ENCODE measurements at places on chromosomes 5 and 9.

DNA sequence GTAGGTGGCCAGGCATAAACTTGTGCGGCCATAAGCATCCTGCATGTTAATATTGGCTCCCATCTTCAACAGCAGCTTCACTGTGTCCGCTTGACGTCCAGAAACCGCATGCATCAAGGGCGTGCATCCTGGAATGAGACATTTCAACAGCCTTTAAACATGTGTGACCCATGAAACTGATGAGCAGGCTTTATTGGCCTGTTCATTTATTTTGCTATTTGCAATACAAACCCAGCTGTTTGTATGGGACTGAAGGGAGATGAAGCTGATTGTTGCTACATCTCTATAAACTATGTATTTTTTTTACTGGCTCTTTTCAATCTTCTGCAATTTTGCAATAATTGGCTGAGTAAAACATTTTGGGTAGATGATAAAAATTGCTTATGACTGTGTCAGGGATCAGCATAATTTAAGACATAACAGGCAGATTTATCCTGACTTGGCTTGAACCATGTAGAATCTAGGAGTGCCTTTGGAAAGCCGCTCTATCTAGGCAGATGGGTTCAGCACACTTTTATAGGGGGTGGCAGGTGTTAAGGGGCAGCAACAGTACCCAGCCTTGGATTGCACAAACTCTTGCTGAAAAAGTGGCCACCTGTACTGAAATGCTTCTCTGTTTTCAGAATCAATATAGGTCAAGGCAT, 56.9 kb downstream of the ANKRD55 start:
- DNase-seq: no peak

- DNase-seq: no peak
Observed at GRCh38 chr5:31393126-31393525, 138.8 kb downstream of the DROSHA start.

DNA sequence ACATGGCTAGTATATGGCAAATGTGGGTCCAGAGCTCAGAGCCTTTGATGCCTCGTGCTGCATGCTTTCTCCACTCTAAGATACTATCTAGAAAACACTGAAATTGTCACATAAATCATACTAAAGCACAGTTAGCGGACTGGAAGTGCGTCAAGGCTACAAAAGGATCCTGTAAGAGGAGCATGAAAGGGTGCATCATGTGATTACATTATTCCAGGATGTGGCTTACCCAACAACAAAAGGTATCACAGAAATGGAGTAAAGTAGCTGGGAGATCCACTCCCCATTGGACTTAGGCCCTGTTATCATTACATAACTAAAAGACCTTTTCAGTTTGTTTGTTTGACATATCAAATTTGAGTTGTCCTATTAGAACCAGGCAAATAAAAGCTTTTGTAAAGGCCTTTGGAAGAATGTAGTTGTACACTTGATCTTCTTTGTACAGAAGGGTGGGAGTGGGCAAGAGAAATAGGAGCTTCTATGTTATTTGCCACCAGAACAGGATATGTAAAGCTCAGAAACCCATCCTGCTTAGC, 6.9 kb downstream of the SLC31A1 start:
- no peak for DNase-seq

- no peak for DNase-seq
Observed at GRCh38 chr5:154999865-155000264, 13.7 kb upstream of the KIF4B start.

- DNase-seq: no peak
Observed at GRCh38 chr5:77322406-77322805, 111.9 kb downstream of the PDE8B start.

DNA sequence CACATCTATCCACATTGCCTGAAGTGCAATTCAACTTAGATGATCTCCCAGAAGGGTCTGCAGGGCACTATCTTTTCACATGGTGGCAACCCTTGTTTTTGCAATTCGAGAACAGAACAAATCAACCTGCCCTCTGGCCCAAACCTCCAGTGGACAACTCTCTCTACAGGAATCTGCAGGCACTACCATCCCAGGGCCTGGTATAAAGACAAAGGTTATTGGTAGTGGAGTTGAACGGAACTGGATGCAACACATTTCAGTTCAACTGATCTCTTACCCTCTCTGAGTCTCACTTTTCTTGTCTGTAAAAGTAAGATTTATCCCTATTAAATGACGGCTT, 153.2 kb upstream of the EGFLAM start:
- no peak for DNase-seq

GRCh38 chr5:39869396-39869795, 444.6 kb upstream of the DAB2 start:
- DNase-seq: no peak

DNA sequence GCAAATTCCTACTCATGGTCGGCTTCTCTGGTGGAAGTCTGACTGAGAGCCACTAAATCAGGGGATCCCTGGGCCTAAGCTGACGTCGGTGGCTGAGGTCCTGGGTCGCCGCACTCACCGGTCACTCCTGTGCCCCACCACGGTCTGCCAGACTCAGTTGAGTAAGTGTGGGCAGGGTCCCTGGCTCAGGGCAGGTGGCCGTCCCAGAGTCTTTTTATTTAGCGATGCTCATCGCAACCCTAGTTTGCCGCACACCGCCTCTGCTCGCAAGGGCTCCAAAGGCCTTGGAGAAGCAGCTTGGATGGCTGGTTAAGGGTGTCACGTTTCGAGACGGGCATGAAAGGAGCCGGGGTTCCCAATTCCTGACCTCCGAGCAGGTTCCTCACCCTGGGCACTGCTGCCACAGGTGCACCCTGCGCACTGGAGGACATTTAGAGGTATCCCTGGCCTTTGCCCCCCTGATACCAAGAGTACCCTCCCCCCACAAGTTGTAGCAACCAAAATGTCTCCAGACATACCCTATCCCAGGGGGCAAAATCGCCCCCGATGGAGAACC, 59.9 kb downstream of the NSUN2 start:
- no peak for DNase-seq

- DNase-seq: no peak
Observed at GRCh38 chr5:151288180-151288579, 15.4 kb downstream of the SLC36A3 start.

DNA sequence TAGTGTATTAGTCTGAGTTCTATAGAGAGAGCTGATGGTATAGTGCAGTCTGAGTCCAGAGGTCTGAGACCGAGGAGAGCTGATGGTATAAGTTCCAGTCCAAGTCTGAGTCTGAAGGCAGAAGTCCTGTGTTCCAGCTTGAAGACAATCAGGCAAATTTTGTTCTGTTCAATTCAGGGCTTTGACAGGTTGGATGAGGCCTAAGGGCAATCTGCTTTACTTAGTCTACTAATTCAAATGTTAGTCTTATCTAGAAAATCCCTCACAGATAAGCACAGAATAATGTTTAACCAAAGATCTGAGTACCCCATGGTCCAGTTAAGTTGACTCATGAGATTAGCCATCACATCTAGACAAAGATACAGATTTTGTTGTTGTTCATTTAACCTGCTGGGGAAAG, 303.0 kb upstream of the KLF4 start:
- DNase-seq: no peak

DNA sequence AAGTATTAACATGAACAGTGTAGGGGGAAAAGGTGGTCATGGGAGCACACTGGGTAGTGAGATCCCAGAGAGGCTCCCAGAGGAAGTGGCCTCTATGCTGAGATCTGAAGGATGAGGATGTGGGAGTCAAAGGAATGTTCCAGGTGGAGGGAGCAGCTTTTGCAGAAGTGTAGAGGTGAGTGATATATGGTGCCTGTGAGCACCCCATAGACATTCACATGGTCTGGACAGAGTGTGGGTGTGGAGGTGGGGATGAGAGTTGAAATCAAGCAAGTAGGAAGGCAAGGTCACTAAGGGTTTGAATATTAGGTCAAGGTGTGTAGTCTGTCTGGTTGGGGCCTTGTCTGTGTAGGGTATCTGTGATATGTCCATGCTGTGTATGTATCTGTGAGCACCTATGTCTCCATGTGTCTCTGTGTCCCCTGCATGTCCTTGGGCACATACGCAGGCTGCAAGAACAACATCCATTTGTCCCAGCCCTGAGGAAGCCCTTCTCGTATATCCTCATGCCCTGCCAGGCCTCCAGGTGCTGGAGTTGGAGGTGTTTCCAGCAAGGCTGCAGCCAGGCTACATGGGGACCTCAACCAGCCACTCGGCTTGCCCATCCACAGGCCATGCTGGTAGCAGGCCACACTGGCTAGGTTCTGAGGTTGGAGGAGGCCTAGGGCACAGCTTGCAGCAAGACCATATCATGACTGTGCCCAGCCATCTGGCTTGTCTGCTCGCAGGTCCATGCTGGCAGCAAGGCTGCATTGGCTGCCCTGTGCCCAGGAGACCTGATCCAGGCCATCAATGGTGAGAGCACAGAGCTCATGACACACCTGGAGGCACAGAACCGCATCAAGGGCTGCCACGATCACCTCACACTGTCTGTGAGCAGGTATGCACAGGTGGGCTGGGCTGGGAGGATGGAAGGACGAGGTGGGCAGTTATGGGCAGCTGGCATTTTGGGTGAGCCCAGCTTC, 4.7 kb downstream of the PDLIM4 start:
- DNase-seq: no peak

DNA sequence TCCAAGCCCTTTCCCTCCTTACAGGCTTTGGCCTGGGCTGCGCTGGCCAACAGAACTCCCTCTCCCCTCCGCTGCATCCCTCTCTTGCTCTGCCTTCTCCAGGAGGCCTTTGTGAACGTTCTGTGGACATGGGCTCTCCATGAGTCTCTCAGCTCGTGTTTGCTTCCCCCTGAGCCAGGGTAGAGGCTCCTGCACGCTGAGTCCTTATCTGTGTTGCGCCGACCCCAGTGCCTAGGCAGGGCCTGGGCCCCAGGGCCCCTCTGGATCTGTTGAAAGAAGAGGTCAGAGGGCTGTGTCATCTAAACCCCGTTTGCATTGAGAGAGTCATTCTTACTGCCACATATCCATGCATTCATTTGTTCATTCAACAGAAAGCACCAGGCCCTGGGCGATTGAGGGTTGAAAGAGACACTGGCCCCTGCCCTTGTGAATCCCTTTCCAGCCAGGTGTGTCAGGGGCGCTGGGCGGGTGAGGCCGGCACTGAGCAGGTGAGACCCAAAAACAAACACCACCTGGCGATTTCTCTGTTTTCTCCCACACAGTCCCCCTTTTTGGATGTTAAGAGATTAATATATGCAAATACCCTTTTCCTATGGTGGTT, 111.2 kb upstream of the IER5L start:
- DNase-seq: no peak

- no peak for DNase-seq
Observed at GRCh38 chr9:96174371-96174770, 127.6 kb downstream of the HSD17B3 start.
